ENCODE measurements at places on chromosomes 11 and 22. TPM values are rescaled to one million over a fixed set of nuclear protein-coding genes. Genes with fewer than 3 reads are reported as not detected.

The C11orf97 gene
- not detected for total RNA-seq

- DNase-seq, result no peak
These were observed 5.2 kb downstream of the DGAT2 start for GRCh38 chr11:75773595-75774353.

The OLFML1 gene
- total RNA-seq, result 6.3 TPM

GRCh38 chr22:31049815-31050420 lies 31.2 kb upstream of the SMTN start:
- no peak for DNase-seq

The STX5 gene
- total RNA-seq, result 34.7 TPM

The HSD17B12 gene
- 56.5 TPM for total RNA-seq

GRCh38 chr11:47715082-47715669 lies at the start of gene AGBL2:
Gene AGBL2 (minus strand): TSS chr11:47715369. CDS start chr11:47714650, 719 bp downstream.
- no peak for DNase-seq

DNA sequence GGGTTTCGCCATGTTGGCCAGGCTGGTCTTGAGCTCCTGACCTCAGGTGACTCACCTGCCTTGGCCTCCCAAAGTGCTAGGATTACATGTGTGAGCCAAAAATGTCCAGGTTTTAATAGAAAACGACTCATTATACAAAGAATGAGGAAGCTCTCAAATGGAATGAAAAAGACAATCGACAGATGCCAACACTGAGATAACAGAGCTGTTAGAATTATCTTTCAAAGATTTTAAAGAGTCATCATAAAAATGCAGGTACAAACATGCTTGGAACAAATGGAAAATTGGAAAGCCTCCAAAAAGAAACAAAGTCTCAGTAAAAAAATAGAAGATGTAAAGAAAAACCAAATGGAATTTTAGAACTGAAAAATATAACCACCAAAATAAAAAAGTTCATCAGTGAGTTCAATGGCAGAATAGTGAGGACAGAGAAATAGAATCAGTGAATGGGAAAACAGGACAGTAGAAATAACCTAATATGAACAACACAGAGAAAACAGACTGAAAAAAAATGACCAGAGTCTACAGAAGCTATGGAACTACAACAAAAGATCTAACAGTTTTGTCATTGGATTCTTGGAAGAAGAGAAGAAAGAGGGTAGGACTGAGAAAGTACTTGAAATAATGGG lies 10.9 kb downstream of the GAB2 start:
- DNase-seq, result no peak

The KCNQ1 gene
- 0.64 TPM for total RNA-seq

The STK33 gene
- total RNA-seq, result 0.56 TPM

DNA sequence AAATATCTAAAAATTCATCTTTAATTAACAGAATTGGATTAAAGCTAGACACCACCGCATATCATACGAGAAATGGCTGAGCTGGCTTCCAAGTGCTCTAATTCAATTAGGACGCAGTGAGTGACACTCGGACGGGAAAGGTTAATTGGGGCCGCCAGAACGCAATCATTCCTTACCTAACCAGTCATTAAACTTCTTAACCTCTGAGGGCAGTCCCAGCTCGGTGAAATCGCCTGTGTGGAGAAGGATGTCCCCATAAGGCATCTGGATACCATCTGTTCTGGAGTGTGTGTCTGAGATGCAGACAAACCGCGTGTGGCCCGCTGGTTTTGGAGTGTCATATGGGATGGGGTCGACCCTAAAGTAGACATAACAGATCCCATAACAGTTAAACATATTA lies 50.3 kb downstream of the MPPED2 start:
- DNase-seq, result no peak

DNA sequence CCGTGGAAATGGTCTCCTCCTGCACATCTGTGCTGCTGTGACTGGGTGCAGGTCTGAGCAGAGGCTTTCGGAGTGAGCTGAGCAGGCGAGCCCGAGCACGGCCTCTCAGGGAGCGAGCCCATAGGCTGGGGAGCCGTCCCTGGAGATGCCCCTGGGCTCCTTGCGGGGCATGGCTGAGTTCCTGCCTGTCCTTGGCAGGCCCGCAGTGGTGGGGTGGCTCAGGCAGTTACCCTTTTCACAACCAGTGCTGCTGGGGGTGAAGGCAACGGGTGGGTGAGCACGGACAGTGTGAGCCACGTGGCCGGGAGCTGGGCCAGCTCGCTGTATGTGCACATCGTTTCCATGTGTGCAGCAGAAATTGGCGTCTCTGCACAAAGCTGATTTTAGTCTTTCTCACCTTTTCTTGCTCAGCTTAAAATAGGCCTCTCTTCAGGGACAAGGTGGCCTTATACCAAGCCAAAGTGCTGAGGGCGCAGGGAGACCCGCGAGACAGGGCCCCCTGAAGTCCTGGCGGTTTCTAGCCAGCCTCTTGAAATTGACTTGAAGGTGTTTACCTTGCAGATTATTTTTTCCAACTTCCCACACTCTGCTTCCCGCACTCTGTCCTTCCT lies at the start of gene TP53AIP1:
Gene TP53AIP1, minus strand, starts transcription at position 55 of the 611 bp plus-strand sequence. CDS start 5,053 bp downstream, outside the sequence.
- no peak for DNase-seq

The EIF3F gene
- total RNA-seq, result 156 TPM

GRCh38 chr22:32206774-32207758 lies 2.2 kb upstream of the RFPL2 start:
- DNase-seq, result no peak

DNA sequence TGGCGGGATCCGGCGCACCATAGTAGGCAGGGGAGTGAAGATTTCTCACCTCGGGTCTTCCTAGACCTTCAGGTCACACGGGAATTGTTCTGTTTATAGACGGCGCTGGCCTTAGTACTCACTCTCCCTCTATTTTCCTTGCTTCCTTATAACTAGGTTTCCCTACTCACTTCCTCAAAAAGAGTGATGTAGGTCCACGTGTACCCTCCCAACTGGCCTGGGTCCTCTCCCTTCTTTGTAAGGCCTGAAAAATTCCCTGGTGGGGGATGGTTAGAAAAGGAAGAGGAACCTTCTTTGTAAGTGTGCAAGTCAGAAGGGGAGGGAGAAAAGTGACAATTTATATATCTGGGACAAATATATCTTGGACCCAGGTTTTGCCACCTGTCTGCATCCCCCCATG lies 2.9 kb upstream of the TMEM9B start:
- no peak for DNase-seq

The AQP11 gene
- 0.19 TPM for total RNA-seq

DNA sequence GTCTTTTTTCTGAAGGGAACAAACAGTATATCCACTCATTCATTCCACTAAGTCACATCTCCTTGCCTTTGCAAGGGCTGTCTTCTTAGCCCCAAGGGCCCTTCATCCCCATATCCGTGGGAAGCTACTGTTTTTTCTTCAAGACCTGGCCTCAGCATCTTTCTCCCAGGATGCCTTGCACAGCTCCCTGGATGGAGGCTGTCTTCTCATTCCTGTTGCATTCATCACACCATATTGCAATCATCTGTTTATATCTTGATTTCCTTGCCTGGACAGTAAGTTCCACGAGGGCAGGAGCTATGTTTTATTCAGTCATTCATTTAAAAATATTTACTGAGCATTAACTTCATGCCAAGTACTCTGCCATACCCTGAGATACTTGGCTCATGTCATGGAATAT lies 29.3 kb upstream of the NECTIN1 start:
- DNase-seq, result no peak

The KCNJ4 gene
- not detected for total RNA-seq

The CHRM1 gene
- total RNA-seq, result 0.30 TPM

- no peak for DNase-seq
These were observed 46.5 kb downstream of the GNB1L start for GRCh38 chr22:19807914-19808872.

- no peak for DNase-seq
These were observed 681 bp upstream of the ARHGEF12 start for GRCh38 chr11:120335556-120335907.

The MS4A4A gene
- 1.8 TPM for total RNA-seq

- DNase-seq, result no peak
These were observed 739 bp downstream of the CELSR1 start for GRCh38 chr22:46536537-46537224.

The POLR3H gene
- total RNA-seq, result 13.7 TPM

- no peak for DNase-seq
These were observed 9.5 kb downstream of the IRF7 start for GRCh38 chr11:606245-606644.

DNA sequence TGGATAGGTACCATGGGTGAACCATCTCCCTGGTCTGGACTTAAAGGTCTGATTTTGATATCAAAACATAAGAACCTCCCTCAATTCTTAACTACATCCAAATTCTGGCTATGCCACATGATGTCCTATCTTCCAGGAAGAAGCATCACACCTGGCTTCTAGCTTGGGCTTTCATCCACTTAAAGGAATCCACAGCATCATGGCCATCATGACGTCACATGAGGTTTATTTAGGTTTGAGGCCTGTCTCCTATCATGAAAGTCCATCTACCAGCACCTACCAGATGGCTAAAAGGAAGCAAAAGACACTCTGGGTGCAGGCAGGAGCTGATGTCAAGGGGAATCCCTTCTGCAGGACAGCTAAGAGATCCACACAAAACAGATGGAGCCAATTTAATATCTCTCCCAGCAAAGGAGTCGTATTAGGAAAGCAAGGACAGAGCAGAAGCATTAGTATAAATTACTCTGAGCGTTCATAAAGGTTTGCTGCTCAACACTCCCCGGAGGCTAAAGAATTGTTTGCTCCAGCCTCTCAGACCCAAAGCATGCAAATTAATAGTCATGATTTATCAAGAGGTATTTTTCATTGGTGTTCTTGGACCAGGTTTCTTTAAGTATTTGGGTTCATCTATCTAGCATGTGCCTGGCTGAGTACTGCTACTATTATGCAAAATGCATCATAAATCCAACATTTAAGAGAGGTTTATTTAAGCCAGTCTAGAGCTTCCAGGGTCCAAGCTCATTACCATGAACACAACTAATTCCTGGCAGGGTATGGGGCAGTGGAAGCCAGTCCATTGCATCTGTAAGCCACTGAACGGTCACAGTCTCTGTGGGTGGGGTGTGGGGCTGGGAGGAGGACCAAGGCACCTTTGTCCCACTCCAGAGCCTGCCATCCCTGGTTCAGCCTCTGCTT lies 47.2 kb downstream of the GALNT18 start:
- DNase-seq, result no peak

The MOGAT2 gene
- not detected for total RNA-seq

- no peak for DNase-seq
These were observed 12.5 kb downstream of the ZBED4 start for GRCh38 chr22:49866134-49866533.

DNA sequence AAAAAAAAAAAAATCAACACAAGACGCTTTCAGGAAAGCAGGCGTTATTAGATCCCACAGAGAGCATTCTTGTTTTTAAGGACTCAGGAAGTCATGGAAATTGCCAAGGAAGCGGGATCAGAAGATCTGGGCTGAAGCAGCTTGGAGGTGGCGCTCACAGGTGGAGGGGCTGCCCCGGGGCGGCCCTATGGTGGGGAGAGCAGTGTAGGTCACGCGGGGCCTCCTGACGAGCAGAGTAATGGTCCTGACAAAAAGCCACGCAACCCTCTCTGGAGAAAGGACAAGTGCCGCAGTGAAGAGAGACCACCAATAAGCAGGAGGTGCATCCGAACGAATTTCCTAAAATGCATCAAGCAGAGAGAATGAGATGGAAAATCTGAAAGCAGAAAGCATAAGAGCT lies 407.0 kb downstream of the BRD1 start:
- DNase-seq, result no peak

- DNase-seq, result no peak
These were observed 8.1 kb upstream of the GDPD4 start for GRCh38 chr11:77309401-77310085.

The OR5D18 gene
- total RNA-seq, result not detected

The OR4S2 gene
- not detected for total RNA-seq

GRCh38 chr11:17985517-17985916 lies 27.3 kb downstream of the SERGEF start:
- no peak for DNase-seq

GRCh38 chr11:46705070-46705688 lies 4.3 kb downstream of the ZNF408 start:
- no peak for DNase-seq

The OR8J3 gene
- total RNA-seq, result not detected

- no peak for DNase-seq
These were observed 85.8 kb upstream of the NARS2 start for GRCh38 chr11:78660471-78660870.

GRCh38 chr11:126410649-126411048 lies 55.2 kb downstream of the ST3GAL4 start:
- no peak for DNase-seq

DNA sequence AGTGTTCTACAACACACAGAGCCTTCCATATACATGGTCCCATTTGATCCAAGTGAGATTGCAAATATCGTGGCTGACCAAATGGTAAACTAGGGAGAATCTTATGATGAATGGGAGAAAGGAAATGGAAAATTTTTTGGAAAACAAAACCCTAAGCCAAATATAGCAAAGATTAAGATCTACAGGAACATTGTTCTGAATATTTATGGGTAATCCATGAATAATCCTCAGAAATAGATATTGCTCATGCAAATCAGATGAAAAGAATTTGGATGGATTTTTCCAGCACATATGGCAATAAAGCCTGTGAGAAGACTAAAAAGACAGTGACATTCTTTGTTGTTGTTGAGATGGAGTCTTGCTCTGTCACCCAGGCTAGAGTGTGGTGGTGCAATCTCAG lies 21.7 kb upstream of the PRDM10 start:
- DNase-seq, result no peak

- no peak for DNase-seq
These were observed 1.9 kb upstream of the NLRP10 start for GRCh38 chr11:7967097-7967496.

DNA sequence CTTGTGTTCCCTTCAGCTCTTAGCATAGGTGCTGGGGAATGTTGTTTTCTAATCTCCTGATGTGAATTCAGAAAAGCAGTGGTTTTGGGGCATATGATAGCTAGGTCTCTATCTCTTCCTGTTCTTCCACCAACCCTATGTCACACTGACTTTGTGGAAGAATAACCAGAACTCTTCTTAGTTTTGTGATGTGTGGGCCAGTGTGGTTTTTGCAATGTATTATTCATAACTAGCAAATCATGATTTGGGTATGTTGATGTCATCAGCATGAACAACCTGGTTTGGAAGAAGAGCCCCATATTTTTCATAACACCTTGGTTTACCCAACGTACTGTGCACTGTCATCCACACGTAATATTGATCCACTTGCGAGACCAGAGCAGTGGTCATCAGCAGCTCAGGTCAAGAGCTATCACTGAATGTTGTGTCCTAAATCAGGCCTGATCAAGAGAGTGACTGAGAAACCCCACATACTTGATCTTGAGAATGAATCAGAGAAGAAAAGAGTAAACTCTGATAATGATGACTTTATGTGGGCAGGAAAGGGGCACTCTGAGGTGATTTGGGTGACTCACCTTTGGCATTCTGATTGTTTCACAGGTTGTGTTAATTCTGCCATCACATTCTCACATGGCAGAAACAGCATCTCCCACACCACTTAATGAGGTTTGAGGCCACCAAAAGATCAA lies 19.4 kb upstream of the MS4A6E start:
- DNase-seq, result no peak

Measured in esophagus squamous epithelium (tissue), 5 donors.